ENCODE measurements at places on chromosomes 12 and 14.

GRCh38 chr12:91914701-91915100 is 230.9 kb downstream of the BTG1 start:
- no peak for DNase-seq

DNA sequence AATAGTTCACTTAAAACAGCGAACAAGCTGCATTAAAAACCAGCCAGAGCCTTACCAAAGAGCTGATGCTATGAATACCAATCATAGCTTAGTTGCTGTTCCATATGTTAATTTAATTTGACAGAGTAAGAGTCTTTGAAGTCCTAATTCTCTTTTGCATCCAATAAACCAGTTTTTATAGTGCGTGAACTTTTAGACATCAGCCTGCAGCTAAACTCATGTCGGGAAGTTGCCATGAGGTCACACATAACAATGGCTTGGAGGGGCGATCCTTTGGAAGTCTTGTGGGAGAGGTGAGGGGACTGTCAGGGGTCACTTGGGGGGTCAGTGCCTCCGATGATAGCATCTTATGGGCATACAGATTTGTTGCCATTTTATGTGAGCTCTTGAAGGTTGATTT is 81.7 kb downstream of the HMGA2 start:
- DNase-seq = no peak

- no peak for DNase-seq
Observed at GRCh38 chr14:68928770-68929550, 50.1 kb downstream of the ACTN1 start.

GRCh38 chr12:46743456-46743855 is 82.3 kb downstream of the SLC38A4 start:
- no peak for DNase-seq

DNA sequence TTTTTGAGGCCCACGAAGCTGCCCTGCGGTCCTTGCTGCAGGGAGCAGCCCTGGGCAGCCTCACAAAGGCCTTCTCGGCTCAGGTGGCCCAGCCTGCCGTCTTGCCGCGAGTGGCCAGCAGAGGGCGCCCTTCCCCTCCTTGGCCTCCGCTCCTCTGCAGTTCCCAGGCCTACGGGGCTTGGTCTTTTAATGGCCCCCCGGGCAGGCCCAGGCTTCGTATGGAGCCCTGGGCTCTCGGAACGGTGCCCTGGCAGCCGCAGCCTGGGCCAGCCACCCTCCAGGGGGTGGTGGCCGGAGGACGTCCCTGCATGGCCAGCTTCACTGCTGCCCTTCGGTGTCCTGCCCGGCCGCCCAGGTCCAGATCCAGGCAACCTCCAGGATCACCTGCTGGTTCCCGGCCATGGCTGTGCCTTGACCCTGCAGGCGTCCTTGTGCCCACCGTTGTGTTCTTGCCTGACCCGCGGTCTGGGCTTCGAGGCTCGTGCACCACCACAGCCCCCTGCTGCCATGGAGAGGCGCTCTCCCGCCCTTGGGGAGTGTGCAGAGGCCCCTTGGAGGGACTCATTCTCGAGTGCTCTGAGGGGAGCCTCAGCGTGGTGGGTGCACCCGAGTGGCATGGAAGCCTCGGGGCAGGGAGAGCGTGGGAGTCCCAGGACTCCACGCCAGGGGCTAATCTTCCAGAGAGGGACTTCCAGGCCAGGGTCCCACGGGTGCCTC is 9.4 kb downstream of the ASPG start:
- peak; percentile 79 for DNase-seq

DNA sequence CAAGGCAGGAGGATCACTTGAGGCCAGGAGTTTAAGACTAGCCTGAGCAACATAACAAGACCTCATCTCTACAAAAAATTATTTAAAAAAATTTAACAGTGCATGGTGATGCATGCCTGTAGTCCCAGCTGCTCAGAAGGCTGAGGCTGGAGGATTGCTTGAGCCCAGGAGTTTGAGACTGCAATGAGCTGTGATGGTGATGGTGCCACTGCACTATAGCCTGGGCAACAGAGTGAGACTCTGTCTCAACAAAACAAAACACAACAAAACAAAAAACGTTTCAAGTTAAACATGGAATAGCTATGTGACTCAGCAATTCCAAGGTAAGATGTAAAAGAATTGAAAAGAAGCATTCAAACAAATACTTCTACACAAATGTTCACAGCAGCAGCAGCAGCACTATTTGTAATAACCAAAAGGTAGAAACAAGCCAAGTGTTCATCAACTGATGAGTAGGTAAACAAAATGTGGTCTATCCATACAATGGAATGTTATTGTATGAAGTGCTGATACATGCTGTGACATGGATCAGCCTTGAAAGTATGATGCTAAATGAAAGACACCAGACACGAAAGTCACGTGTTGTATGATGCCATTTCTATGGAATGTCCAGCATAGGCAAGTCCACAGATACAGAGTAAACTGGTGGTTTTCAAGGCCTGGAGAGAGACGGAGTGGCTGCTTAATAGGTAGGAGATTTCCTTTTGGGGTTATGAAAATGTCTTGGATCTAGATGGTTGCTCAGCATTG is 31.4 kb downstream of the CFAP251 start:
- no peak for DNase-seq

- no peak for DNase-seq
Observed at GRCh38 chr12:72282721-72283120, 10.6 kb downstream of the TRHDE start.

DNA sequence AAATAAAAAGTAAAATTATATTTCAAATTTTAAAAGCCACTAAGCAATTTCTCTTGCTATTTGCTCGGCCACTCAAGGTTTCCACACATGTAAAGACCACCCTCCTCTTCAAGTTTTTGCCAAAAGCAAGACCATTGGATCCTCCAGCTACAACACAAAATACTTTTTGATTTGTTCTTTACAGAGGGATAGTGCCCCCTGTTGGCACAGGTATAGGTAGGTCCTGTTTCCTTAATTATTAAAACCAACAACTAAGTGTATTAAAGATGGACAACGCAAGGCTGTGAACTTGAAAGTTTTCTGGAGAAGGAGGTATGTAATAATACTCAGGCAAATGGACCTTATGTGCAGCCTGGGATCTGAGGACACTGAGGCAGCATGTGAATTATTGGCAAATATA is 23.8 kb downstream of the ATP6V1D start:
- no peak for DNase-seq

GRCh38 chr14:33946679-33947476 is 4.0 kb downstream of the EGLN3 start:
- no peak for DNase-seq

DNA sequence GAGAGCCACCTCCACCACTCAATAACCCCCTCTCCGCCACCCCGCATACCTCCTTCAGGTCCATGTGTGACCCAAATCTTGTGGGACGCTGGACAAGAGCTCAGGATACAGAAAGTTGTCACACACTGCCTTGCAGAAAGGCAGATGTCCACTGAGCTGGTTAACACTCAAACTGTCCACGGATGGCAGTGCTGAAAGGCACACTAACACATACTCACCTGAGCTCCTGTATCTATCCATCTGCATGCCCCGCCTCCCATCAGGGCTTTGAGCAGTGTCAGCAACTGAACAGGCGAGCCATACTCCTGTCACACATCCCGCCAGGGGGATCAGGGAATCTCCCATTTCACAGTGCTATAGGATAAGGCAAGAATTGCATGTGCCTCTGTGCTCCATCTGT is 642.0 kb downstream of the GALC start:
- no peak for DNase-seq

DNA sequence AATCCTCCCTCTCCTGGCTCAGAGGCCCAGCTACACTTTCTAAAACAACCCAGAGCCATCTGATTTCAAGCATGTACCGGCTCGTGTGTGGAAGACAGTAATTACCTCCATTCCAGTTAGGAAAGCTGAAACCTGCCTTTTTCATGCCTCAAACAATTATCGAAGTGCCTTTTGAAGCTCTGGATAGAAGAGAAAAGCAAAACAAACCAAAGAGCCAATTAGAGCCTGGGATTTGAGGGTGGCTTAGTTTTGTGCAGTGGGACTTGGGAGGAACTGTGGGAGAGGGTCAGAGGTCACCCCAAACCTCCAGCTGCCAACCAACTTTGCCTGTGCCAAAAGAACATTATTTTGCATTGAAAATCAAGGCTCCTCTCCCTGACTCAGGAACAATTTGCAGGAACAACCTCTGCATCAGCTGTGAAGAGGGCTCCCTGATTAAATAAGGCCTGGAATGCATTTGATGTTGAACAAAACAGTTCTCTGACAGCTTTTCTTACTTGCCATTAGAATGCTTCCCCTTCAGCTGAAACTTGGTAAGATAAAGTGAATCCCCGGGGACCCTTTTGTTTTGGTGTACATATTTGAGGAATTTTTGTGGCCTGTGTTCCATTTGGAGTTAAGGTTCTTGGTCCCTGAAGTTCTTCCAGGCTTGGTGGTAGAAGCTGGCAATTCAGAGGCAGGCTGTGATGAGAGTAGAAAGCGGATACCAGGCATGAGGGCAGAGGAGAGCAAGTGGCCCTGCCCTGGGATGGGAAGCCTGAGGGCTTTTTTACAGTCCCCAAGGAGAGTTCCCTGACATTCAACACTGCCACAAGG is 270.1 kb downstream of the ZFP36L1 start:
- DNase-seq = no peak

DNA sequence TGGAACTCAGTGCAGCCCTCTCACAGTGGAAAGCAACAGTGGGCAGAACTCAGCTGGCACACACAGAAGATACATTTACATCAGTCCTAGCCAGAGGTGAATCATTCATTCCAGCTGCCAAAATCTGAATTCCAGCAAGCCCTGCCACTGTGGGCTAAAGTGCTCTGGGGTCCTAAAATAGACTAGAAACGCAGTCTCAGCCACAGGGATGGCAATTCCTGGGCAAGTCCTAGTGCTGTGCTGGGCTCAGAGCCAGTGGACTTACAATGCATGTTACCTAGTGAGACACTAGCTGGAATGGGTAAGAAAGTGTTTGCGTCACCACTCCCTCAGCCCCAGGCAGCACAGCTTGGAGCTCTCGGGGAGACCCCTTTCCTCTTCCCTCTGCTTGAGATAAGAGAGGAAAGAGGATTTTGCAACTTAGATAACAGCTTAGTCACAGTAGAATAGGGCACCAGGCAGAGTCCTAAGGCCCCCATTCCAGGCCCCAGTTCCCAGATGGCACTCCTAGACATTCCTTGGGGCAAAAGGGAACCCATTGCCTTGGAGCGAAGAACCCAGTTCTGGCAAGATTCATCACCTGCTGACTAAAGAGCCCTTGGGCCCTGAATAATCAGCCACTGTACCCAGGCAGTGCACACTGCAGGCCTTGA is 592.9 kb downstream of the FSCB start:
- DNase-seq = no peak

DNA sequence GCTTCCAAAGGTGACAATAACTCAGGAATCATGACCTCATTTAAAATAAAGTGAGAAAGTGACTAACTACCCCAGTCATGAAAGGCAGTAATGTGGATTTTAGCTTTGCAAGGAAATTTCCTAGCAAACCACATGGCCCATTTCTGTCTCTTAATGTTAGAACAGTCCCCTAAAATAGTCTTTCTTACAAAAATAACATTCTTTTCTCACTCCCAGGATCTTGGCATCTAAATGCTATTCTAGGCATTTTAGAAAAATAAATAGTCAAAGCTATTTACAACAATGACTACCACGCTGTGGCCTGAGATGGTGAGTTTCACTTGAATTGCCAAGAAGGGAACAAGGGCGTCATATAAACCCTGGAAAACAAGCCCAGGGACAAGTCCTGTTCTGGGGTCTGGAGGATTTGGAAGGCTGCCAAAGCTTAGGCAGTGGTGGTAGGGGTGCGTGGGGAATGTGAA is 101.2 kb upstream of the CCDC175 start:
- DNase-seq = no peak

DNA sequence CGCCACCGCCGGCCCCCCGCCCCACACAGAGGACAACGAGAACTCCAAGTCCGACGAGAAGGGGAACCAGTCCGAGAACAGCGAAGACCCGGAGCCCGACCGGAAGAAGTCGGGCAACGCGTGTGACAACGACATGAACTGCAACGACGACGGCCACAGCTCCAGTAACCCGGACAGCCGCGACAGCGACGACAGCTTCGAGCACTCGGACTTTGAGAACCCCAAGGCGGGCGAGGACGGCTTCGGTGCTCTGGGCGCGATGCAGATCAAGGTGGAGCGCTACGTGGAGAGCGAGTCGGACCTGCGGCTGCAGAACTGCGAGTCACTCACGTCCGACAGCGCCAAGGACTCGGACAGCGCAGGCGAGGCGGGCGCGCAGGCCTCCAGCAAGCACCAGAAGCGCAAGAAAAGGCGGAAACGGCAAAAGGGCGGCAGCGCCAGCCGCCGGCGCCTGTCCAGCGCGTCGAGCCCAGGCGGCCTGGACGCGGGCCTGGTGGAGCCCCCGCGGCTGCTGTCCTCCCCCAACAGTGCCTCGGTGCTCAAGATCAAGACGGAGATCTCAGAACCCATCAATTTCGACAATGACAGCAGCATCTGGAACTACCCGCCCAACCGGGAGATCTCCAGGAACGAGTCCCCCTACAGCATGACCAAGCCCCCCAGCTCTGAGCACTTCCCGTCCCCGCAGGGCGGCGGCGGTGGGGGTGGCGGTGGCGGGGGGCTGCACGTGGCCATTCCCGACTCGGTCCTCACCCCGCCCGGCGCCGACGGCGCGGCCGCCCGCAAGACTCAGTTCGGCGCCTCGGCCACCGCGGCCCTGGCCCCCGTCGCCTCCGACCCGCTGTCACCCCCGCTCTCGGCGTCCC is 150.9 kb downstream of the EGLN3 start:
- no peak for DNase-seq

DNA sequence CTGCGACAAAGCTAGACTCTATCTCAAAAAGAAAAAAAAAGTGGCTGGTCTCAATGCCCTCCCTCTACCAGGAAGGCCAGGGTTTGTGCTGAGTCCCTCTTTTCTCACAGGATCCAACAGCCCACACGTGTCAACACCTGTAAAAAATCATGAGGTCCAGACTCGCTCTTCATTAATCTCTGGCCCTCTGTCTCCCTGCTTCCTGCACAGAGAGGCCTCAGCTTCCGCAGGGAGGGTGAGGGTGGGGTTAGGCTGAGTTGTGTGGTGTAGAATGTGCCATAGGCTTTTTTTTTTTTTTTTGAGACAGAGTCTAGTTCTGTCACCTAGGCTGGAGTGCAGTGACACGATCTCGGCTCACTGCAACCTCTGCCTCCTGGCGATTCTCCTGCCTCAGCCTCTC is 6.1 kb downstream of the CFAP73 start:
- DNase-seq = no peak

DNA sequence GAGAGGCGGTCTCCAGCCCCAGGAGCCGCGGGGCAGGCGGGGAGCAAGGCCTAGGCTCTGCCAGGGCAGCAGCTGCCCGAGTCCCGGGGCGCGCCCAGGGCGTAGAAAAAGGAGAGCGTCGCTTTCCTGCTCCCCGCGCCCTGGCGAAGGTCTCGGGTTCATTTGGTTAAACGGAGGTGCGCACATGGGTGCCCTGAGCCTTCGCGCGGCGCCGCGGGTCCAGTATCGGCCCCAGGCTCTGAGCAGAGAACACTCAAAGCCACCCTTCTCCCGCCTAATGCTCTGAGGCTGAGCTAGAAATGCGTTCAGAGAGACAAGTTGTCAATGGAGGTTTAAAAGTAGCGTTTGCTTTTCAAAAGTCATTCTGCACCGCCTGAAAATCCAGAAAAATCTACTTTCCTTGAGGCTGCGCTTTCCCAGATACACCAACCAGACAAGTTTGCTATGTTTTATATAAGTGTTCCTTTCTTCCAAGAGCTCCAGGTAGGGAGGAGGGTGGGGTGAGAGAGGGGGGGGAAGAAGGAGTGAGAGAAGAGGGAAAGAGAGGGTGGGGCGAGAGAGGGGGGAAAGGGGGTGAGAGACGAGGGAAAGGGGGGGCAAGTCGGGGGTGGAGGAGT is 1.5 kb downstream of the TMEM132C start:
- no peak for DNase-seq
